ENCODE measurements at places on chromosomes 3 and 15.

- DNase-seq: no peak
These were observed 36.4 kb downstream of the CCDC80 start for GRCh38 chr3:112604536-112604935.

DNA sequence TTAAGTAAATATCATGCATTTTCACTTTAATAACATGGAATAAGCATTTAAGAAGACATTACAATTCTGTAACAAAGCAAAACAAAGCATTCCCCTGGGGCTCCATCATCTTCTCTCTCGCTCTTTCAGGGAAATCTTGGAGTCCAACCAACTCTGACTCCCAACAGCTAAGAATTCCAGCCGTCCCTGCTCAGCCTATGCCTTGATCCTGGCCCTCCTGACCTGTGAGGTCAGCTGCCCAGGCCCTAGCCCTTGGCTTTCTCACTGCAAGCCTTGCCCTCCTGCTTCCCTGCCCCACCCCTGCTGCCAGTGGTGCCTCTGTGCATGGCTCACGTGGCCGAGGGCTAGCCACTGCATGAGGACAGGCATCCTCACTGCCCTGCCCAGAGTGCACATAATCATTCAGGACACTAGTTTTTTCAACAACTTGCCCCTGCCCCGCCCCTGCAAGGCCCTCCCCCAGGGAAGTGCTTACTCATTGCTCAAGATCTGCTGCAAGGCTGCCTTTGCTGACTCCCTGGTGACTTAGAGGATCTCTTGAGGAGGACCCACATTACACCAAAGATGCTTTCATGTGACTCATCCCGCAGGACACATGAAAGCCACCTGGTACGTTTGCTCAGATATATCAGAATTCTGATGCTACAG, 37.6 kb downstream of the MTMR10 start:
- peak; percentile 64 for DNase-seq

GRCh38 chr15:51094606-51095569, at the start of gene TNFAIP8L3:
Gene TNFAIP8L3, minus strand, starts transcription at chr15:51094906. Its CDS starts 311 bp downstream, at chr15:51094595.
- no peak for DNase-seq

DNA sequence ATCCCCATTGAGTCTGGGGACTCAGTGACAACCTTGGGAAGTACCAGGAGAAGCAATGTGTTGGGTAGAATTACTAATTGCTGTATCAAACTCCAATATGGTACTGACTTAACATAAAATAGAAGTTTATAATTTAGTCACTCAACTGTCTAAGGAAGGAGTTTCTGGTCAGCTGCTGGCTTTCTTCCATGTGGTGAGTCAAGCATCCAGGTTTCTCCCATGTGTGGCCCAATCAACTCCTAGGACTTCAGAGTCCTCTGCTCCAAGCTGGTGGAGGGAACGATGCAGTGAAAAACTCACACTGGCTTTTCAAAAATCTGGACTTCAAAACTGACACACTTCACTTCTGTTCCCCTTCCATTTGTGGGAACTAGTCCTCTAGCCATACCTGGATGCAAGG, 25.2 kb downstream of the WNT5A start:
- no peak for DNase-seq

DNA sequence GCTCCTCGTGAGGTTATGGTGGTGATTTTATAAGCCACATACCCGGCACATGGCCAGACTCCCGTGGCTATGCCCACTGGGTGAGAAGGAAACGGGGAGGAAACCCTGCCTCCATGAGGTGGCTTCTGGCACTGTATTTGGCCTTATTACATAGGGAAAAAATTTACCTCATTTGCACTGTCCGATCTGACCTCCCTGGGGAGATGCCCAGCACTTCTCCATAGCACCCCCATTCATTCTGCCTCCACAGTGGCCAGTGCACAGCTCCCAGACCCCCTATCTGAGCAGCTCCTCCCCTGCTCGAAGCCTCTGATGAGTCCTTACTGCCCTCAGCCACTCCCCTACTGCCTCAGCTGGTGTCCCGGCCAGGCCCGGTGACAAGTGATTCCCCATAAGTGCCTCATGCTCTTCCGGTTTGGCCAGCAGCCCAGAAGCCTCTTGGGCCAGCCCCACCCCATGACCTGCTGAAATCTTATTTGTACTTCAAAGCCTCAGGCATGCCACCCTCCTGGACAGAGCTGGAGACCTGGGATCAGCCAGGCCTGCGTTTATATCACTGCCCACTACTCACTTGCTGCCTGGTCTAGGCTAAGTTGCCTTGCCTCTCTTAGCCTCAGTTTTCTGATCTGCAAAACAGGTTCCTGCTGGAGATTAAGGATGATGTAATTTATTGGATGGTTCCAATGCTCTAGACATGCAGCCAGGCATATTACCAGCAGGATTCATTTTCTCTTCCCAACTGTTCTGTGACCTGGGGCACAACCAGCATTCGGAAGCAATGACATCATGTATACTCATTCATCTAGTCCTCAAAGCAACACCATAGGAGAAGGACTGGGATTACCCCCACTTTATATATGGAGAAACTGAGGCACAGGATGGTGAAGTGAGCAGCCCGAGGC, 30.6 kb upstream of the SLC6A6 start:
- peak; percentile 62 for DNase-seq

DNA sequence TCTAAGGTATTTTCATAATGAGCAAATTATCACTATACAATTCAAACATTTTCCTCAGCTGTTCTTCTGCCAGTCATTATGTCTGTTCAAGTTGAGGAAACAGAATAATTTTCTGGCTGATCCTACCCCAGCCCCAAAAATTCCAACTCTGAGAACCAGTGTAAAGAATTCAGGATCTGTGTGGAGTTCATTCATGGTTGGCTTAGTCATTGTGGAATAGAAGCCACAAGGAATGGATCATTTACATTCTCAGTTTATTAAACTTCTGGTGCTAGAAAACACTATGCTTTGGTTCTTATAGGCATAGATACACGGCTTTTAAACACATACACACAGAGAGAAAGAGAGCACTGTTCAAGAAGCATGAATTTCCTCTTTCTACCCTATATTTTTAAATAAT, 134.6 kb downstream of the CMSS1 start:
- DNase-seq: peak; percentile 44

- DNase-seq: no peak
These were observed 139.5 kb upstream of the HACD2 start for GRCh38 chr3:123724306-123724705.

DNA sequence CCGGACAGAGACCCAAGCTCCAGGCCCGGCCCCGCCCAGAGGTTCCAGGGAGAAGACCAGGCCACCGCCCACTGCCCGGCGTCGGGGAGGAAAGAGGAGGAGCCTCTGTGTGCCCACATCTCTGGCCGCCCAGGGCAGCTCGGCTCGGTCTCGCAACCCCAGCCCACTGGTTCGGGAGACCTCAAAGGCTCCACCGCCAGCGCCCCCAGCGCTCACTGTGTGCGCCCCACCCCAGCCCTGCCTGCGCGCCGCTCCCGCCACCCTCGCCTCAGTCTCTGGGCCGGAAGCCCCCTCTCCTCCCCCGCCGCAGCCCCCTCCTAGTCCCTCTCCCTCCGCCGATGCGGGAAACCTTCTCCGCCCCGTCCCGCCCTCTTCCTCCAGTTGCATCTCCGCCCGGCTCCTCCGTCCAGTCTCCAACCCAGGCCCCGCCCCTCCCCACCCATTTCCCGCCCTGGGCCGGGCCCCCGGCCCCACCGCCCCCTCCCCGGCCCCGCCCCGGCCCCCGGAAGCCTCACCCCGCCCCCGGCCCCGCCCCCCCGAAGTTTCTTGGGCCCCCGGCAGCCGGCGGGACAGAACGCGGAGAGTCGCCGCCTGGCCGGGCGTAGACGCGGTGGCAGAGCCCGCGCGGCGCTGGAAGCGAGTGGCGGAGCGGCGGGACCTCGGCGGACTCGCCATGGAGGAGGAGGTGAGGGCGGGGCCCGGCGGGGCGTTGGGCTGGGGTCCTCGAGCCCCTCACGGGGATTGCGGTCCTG, at the start of gene PLEKHO2:
TSS of gene PLEKHO2 (plus strand) at position 572 of the 752 bp plus-strand sequence. CDS start at position 674, 102 bp downstream.
- DNase-seq: peak; percentile 95

DNA sequence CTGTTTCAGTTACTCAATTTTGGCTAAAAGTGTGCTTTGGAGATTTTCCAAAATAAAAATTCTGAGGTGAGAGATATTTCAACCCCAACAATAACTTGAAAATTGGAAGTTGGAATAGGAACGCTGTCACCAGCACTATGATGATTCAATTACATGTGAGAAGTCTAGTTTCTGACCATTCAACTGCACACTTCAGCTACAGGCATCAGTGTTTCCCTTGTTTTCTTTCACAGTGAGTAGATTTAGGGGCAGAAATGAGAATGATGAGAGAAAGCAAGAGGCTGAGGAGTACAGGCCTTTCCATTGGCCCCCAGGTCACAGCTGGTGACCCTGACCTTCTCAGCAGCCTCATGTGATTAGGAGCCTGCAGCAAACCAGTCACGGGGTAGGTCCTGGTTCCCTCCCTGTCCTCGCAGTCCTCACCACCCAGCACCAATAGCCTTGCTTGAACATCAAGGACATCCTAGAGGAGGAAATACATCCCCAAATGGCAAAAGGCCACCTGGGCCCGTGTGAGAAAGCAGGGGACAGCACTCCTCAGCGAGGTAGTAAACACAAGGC, 10.0 kb upstream of the FILIP1L start:
- no peak for DNase-seq

- peak; percentile 23 for DNase-seq
These were observed 31.7 kb upstream of the MNS1 start for GRCh38 chr15:56496635-56497034.

DNA sequence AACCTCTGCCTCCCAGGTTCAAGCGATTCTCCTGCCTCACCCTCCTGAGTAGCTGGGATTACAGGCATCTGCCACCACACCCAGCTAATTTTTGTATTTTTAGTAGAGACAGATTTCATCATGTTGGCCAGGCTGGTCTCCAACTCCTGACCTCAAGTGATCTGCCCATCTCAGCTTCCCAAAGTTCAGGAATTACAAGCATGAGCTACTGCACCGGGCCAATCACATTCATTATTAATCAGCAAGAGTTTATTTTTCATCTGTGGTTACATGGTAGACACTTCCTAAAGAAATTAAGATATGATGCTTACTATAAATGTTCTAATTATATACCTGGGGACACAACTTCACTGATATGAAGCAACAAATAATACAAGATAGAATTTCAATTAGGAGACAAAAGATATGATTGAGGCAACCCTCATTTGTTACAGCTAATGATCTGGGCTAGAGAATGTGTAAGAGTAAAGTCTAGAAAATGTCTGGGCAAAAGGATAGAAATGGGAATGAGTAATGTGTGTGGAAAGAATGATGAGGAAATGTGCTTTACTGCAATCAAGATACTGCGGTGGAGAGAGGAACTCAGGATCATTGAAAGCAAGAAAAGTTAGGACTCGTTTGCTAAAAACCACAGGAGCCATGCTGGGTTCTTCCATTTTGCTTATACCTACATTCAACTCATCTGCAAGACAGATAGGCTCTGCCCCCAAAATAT, 366.8 kb downstream of the ZIC1 start:
- no peak for DNase-seq

- no peak for DNase-seq
These were observed 32.6 kb downstream of the MAP2K5 start for GRCh38 chr15:67575039-67575502.

GRCh38 chr3:101182734-101183133, 137.6 kb downstream of the IMPG2 start:
- DNase-seq: no peak

- no peak for DNase-seq
These were observed 65.7 kb downstream of the MYLK start for GRCh38 chr3:123818324-123818920.

GRCh38 chr15:79966634-79967297, 4.2 kb downstream of the BCL2A1 start:
- DNase-seq: no peak

DNA sequence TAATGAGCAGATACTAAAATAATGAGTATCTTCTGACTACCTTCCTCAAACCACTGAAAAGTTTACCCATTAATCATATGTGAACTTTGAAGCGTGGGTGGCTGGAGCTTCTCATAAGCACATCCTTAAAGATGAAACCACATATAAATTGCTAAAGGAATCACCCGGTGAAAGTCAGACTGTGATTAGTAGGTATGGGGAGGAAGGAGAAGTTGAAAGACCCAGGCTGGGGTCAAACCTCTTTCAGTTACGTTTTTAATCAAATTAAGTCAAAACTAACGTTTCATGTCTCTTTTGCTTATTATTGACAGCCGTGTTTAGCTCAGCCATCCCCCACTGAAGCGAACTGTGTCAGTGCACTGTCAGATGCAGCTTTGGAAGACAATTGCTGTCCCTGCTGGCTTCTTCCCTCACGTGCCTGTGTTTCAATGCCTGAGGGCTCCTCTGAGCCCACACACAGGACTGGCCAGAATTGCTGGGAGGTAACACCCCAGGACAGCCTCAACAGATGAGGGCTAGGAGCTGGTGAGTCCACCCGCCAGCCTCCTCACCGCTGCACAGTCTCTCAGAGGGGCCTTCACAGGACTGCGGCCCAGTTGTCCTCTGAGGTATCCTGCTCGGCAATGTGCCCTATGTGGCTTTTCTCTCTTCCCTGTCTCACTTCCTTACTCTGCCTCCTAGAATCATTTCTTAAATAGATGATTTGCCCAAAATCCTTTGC, 29.3 kb upstream of the SH3BP5 start:
- DNase-seq: no peak

DNA sequence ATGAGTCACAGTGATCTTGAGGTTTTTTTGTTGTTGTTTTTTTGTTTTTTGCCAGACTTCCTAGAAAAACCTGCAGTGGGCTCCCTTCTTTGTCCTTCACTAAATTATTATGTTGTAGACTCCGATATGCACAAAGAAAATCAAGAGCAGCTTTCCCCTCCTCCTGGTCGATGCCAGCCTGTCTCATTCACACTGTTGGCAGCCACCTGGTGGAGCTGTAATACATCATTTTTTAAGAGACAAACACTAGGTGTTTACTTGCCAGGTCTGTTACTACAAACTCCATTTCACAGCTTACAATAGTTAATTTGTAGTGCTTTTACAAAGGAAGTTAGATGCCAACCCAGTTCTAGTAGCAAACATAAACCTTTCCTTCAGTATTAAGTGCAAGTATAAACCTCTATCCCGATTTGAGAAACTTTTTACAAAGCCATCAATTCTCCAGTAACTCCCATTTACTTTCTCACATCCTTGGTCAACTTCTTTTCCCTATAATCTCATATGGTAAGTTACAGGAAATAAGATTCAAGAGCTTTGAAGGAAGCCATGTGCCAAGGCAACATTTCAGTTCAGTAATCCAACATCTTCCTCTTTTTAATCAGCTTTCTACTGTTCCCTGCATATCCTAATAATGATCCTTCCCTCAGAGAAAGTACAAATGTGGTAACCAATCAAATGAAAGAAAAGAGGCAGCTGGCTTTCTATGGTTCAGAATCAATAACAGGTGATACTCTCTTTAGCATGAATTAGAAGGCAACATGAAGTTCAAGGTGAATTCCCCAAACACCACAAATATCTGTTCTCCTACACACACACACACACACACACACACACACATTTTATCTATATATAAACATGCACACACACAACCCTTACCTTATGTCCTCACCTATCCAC, 14.0 kb downstream of the AAGAB start:
- no peak for DNase-seq

DNA sequence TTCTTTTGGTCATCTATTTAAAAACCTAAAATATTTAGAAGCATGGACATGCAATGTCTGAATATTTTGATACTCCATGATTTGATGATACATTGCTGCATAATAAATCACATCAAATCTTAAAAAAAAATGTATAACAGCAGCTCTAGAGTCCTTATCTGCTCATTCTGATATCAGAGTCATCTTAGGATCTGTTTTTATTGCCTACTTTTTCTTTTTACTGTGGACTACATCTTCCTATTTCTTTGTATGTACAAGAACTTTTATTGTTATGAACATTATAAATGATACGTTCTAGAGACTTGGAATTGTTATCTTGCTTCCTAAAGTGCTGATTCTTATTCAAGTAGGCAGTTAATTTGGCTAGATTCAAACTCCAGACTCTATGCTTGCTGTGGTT, 72.7 kb downstream of the IQCH start:
- no peak for DNase-seq
